Suppressor macrophage treated with lipopolysaccharide for 4 hours (primary cell): ENCODE measurements at places on chromosomes 5 and 9.

DNA sequence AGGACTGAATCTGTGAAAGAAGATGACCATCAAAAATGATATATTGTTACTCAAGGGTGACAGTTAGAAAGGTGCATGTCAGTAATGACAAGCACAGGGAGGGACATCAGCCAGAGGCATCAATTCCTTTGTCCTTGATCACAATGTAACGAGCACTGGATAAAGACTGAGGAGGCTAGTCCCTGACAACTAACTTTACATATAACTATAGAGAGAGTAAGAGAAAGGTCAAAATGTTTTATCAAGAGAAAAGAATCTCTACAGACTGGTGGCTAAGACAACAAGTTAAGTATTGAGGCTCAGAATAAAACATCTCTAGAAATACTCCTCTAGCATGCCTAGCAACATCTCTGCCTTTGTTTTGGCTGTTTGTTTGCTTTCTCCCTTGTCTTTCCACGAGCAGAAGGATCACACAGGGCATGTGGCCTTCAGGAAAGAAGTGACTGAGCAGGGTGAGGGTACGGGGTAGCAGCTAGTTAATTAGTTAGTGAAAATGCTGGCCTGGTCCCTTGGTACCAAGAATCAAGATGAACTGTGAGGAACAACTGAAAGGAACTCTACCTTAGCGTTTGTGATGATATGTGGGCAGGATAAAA is 724.1 kb upstream of the MEF2C start:
- no peak for DNase-seq

GRCh38 chr5:178839319-178839704 is 20.4 kb upstream of the ZNF354B start:
- peak; percentile 60 for DNase-seq

- no peak for DNase-seq
These were observed 265.3 kb downstream of the KCTD16 start for GRCh38 chr5:144436007-144436406.

DNA sequence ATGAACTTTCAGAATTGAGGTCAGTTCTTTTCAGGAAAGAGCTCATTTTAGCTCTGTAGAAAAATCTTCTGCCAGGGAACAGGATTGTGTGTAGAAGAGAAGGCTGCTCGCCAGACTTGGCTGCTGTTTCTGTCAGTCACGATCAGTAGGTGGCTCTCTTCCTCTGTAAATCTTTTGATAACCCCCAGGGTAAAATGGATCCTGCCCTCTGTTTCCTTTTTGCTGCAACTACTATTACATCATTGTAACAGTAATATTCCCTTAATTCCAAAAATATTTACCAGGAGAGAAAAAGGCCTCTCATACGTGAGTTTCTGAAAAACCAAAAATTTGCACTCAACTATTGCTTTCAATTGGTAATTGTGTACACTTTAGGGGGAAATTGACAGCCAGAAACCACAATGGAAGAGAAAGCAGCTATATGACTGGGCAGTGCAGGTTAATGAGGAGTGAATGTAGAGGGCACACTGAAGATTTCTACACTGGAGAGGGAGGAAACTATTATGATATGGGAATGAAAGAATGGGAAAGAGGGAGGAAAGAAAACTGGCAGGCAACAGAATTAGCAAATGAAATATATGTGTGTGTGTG is 12.3 kb downstream of the IFNA21 start:
- peak; percentile 27 for DNase-seq

DNA sequence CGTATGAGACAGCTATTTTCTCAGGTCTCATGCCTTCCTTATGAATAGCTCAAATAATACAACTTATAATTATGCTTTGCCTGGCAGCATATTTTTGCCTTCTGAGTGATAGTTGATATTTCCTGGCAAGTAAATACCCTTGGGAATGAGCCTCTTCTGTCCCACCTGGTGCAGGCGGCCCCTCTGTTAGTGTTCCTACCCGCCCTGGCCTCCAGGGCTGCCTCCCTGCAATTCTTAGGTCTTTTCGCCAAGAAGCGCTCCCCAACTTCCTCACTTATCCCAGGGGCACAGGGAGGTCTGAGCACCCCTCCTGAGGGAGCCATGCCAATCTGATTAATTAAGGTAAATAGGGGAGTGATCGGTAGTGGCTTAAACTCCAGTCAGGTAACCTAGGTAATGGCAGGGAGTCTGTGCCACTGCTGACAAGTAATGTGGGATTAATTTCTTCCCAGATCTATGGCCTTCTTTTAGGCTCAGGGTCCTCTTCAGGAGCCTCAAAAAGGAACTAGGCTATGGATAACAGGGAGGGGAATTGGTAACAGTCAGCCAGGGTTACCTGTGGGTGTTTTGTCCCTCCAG is 81.5 kb downstream of the GALNT10 start:
- no peak for DNase-seq

- DNase-seq, result no peak
These were observed 232.9 kb downstream of the NFIB start for GRCh38 chr9:14080959-14081542.

DNA sequence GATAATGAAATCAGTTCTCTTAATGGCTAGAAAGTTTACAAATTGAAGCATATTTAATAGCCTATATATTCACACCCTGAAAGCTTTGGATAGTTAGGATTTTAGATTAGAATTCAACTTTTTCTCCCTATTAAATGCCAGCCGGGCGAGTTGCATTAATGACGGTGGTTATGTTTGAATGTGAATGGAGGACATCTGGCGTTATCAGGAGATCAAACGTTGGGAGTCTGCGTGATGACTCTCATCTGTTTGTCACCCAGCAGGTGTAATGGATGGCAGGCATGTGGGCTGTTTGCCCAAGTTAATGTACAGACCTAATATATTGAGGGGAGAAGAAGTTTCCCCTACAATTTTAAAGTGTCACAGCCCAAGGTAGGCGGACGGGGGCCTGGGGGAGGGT is 1227.7 kb upstream of the WWC1 start:
- no peak for DNase-seq

GRCh38 chr9:135533113-135533512 is 11.9 kb downstream of the LCN1 start:
- no peak for DNase-seq

DNA sequence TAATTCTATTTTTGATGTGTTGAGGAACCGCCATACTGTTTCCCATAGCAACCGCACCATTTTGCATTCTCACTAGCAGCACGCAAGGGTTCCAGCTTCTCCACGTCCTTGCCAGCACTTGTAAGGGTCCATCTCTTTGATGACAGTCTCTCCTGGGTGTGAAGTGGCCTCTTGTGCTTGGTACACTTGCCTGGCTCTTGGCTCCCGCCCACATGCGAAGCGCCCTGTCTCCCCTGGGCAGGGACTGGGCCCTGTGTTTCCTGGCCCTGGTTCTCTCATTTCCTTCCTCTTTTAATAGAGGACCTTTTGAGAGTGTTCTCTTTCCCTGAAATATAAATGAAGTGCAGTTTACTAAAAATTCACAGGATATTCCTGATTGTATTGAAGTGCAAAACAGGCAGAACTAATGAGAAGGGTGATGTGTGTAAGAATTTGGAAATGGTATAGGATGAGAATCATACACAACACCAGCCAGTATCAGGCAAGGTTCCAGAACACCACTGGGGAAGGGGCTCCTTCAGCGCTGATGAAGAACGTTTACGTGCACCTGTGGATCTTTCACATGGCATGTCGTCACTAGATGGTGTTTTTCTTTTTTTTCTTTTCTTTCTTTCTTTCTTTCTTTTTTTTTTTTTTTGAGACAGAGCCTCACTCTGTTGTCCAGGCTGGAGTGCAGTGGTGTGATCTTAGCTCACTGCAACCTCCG is 73.0 kb downstream of the EHMT1 start:
- peak; percentile 44 for DNase-seq

DNA sequence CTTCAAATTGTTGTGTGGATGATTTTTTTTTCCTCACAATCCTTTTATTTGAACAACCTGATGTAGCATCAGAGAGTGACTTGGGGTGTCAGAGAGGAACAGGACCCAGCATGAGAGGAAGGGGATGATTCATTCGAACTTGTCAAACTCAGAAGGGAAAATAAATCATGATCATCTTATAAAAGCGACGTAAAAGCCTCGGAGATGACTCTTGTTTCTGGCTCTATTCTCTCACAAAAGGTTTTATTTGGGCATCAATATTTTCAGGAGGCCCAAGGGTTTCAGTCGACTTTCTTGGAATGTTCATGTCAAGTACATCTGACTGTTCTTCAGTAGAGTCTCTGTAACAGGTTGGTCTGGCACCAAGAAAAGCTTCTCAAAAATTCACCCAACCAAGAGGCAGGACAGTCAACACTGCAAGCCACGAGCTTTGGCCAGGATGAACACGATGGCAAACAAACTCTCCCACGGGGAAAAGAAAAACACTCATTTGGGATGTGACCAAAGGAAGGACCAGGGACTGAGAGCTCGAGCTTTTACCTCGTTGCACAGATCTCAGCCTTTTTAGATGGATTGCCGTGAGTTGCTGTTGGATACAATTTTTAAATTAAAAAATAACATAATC is 55.1 kb downstream of the ANKH start:
- DNase-seq, result no peak

DNA sequence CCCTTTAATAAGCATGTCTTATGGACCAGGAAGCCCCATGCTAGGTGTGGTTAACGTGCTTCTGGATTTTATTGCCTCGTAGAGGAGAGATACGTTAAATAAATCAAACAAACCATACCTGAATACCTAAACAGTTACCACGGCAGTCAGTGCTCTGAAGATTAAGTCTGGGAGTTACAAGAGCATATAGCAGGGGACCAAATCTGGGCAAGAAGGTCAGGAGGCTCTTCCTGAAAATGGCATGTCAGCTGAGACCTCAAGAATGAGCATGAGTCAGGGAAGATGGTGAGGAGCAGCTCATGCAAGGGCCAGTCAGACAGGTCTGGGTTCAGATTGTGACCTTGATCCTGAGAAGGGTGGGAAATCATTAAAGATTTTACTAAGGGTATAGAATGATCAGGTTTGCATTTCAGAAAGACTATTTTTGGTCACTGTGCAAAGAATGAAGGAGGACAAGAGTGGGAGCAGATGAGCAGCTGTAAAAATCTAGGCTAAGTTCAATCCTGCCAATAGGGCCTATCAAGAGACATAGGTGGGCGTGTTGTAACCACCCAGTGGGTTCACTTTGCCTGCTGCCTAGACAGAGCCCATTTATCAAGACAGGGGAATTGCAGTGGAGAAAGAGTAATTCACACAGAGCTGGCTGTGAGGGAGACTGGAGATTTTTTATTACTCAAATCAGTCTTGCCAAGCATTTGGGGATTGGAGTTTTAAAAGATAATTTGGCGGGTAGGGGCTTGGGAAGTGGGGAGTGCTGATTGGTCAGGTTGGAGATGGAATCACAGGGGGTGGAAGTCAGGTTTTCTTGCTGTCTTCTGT is 4.8 kb upstream of the ZNF366 start:
- DNase-seq, result peak; percentile 56

DNA sequence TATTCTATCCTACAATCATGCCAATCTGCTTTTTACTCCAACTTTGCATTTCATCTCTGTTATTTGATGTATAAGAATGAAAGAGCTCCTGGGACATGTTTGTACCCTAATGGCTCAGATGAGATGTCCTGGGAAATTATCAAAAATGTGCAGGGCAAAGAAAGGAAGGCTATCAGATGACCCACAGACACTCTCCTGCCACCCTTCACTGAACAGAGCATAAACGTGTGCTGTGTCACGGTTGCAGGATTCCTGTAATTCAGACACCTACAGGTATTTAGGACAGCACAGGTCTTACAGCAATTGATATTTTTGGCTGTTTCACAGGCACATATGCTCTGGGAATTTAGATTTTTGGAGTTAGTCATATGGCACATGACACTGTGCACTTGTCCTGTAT is 149.2 kb upstream of the GAS1 start:
- no peak for DNase-seq

GRCh38 chr5:32833127-32833526 is 122.0 kb downstream of the NPR3 start:
- no peak for DNase-seq

GRCh38 chr5:78672154-78672553 is 23.6 kb upstream of the LHFPL2 start:
- DNase-seq, result no peak

DNA sequence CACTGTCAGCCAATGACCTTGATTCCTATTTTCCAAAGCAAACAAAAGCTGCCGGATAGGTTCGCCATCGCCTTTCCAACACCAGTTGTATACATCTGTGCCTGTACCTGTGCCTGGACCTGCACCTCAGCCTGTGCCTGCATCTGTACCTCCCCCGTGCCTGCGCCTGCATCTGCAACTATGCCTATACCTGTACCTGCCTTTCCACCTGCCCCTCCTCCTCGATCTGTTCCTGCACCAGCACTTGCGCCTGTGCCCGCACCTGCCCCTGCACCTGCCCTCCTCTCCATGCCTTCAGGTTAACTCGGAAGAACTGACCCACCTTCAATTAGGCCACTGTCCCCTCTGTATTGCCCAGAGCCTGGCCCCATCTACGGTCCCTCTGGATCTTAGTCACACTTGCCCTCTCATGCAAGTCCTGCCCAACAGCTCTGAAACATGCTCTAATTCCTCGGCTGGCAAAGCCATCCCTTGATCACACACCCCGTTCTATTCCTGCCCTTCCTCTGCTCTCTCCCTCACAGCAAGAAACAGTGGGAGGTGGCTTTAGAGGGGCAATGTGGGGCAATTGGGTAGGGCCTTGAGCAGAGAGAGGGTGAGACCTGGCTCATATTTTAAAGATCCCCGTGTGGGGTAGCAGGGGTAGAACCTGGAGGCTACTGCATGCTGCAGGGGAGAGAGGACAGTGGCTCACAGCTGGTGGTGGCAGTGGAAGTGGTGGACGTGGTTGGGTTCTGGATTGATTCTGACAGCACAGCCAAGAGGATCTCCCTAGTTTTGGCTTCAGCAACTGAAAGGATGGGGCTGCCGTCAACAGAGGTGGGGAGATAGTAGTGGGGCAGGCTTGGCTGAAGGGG is 59.6 kb upstream of the PHYKPL start:
- DNase-seq, result no peak

- DNase-seq, result no peak
These were observed 22.4 kb upstream of the PITX1 start for GRCh38 chr5:135056316-135057030.

DNA sequence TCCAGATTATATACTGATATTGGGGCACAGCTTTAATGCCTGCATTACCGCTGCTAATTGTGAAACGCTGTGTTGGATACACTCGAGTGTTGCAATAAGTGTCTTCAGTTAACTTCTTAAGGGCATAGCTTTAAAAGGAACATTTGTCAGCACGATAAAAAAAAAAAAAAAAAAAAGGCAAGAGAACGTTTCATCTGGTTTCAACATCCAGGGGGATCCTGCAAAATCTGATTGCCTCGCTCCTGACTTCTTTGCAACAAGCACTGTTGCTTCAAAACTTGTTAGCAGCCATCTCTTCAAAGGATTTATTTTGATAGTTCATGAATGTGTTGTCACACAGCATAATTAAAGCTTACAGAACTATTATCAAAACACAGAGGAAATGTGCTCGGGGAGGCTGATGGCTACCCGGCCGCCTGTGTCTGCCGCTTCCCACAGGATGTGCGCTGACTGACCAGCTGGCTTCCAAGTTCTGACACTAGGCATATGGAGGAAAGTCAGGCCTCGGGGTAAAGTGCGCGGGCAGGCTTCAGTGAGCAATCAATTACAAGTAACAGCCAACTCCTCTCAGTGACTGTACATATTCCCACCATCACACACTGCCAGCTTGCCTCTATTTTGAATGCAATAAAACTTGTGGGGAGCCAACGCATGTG is 77.7 kb downstream of the EBF1 start:
- peak; percentile 70 for DNase-seq

GRCh38 chr5:104016646-104017045 is 454.1 kb upstream of the NUDT12 start:
- DNase-seq, result no peak
